Mesothelial cell of epicardium (in vitro differentiated cells): ENCODE measurements at places on chromosomes 16 and 17. TPM values are rescaled to one million over a fixed set of nuclear protein-coding genes. Genes with fewer than 3 reads are reported as not detected.

DNASE1L2 gene
- total RNA-seq, result 1.0 to 1.4 TPM (median 1.2 TPM) in 3 replicates

GRCh38 chr17:78933025-78933958, 8.1 kb upstream of the TIMP2 start:
- H3K27ac ChIP-seq, result peak overlapping the region; percentile 82
- H3K27me3 ChIP-seq, result no peaks in the 10 kb centered on the region
- no peak for DNase-seq
- peaks cover 27% of the 10 kb centered on the region for H3K4me1 ChIP-seq

FLYWCH1 gene
- total RNA-seq, result 25.9 to 29.4 TPM (median 29.0 TPM) in 3 replicates

CCL1 gene
- not detected in 3 replicates for total RNA-seq

GRCh38 chr17:57295526-57296023, 39.3 kb downstream of the MSI2 start:
- no peaks in the 10 kb centered on the region for H3K27me3 ChIP-seq
- H3K4me3 ChIP-seq, result peak overlapping the region; percentile 41
- H3K27ac ChIP-seq, result peak overlapping the region; percentile 97
- DNase-seq, result no peak
- peaks cover 29% of the 10 kb centered on the region for H3K36me3 ChIP-seq

DNA sequence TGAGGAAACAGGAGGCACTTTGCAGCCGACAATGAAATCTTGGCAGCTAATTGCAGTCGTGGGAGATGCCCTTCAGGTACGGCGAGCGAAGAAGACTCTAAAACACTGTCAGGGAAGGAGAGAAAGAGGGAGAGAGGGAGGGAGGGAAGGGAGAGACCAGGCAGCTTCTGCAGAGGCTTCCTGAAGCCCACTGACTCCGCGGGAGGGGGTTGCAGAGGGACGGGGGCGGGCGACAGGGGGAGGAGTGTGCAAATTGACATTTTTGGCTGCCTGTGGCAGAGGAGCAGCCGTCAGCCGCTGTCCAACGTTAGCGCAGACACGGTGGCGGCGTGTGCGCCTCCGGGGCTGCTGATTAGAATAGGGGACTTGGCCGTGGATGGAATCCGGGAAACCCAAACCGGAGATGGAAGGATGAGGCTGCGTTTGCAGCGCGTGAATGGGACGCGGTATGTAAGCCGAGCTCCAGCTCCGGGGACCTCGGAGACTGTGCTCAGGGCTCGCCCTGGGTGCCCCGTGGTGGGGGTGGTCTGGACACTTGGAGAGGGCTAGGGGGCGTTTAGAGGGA, 849.1 kb upstream of the RBFOX1 start:
- H3K4me3 ChIP-seq, result no peak overlapping the region
- DNase-seq, result no peak
- H3K27ac ChIP-seq, result no peak overlapping the region

GRCh38 chr17:7886227-7887037, 2.2 kb upstream of the CHD3 start:
- H3K36me3 ChIP-seq, result peaks cover 7% of the 10 kb centered on the region
- no peak overlapping the region for H3K27ac ChIP-seq
- H3K4me1 ChIP-seq, result peaks cover 6% of the 10 kb centered on the region

- peaks cover 89% of the 10 kb centered on the region for H3K27me3 ChIP-seq
- no peak overlapping the region for H3K27ac ChIP-seq
- DNase-seq, result peak; percentile 77
Measured at GRCh38 chr17:2749784-2750181, 331 bp upstream of the CCDC92B start.

GRCh38 chr16:4116325-4117249, at the start of gene ADCY9:
ADCY9 (minus strand) TSS chr16:4116442; CDS start chr16:4115442, 1,000 bp downstream.
- peak; percentile 81 for DNase-seq
- H3K4me3 ChIP-seq, result peak within 1 kb of the TSS; percentile 71
- peaks cover 36% of the 10 kb centered on the region for H3K4me1 ChIP-seq

DNA sequence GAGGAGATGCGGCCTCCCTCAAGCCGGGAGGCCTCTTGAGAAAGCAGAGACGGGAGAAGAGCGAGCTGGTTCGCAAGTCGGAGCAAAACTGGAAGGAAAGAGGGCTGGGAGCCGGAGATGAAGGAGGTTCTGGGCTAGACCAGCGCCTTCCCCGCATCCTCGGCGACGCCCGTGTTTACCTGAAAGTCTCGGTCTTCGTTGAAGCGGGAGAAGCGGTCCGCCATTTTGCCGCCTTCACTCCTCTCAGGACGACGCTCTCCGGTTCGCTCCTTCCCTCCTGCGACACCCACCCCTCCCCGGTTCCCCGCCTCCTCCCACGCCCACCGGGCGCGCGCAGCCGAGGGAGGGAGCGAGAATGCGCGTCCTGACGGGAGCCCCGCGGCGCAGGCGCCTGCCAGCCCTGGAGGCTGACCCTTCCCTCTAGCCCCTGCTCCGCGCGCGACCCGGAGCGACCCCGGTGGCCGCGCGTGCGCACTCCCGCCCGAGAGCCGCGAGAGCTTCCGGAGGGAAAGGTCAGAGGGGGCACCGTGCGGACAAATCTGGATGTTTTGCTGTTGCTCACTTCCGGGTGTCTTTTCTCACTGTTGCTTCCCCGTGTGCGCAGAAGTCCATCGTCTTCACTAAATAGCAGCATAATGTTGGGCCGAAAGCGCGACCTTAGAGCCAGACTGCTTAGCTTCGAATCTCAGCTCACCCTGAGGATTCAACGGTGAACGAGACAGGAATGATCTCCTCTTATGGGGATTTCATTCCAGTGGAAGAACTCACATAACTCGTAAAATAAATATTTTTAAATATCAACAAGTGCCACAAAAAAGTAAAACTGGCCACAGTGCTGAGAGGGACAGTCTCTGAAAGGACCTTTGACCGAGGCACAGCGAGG, at the start of gene GPATCH8:
Gene GPATCH8, minus strand, starts transcription at position 260 of the 883 bp plus-strand sequence. Its CDS starts 36 bp downstream, at position 224.
- peaks cover 26% of the 10 kb centered on the region for H3K4me1 ChIP-seq
- H3K27me3 ChIP-seq, result peaks cover 10% of the 10 kb centered on the region
- H3K36me3 ChIP-seq, result no peaks in the 10 kb centered on the region
- H3K4me3 ChIP-seq, result peak within 1 kb of the TSS; percentile 99
- DNase-seq, result peak; percentile 86

DNA sequence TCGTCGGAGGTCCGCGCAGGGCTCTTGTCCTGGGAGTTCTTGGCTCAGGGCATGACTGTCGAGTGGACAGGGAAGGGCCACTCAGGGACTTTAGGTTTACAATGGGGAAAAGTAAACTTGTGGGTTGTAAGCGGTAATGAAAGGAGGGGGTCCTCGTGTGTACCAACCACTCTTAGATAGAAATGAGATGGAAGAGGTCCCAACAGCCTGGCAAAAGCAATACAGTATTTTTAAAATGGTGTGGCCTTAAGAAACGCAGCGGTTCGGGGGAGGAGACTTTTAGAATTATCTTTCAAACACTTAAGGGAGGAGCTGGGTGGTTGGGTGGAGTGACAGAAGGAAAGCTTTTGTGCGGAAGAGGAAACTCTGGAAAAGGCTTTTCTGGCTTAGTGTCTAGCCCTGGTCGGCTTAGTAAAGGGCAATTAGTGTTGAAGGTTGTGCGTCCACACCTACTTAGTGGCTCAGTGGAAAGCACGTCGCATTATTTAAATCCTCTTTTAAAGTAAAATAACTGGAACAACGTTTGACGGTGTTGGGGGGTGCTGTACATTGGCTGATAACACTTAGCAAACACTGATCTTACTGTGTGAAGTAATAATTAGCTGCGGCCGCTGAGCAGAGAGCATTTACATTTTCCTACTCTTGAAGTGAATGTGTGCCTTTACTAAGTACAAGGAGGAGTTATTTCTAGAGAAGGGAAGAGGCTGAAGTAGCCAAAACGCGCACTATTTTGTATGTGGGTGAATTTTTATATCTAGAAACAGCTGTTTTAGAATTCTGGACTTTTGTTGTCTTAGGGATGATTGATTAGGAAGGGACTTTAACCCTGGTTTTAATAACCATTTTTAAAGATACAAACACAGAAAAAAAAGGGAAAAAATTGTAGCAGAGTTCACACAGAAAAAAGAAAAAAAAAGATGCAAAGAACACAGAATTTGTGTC, 1.0 kb downstream of the WSB1 start:
- H3K36me3 ChIP-seq, result no peaks in the 10 kb centered on the region
- DNase-seq, result no peak
- H3K4me1 ChIP-seq, result peaks cover 49% of the 10 kb centered on the region
- no peaks in the 10 kb centered on the region for H3K27me3 ChIP-seq
- peak overlapping the region; percentile 100 for H3K4me3 ChIP-seq

CD79B gene
- not detected in 3 replicates for total RNA-seq

- peaks cover 2% of the 10 kb centered on the region for H3K36me3 ChIP-seq
- H3K4me3 ChIP-seq, result no peak overlapping the region
- H3K27ac ChIP-seq, result no peak overlapping the region
- H3K27me3 ChIP-seq, result no peaks in the 10 kb centered on the region
- H3K4me1 ChIP-seq, result peaks cover 29% of the 10 kb centered on the region
Measured at GRCh38 chr17:72358465-72358864, 237.6 kb downstream of the SOX9 start.

DNA sequence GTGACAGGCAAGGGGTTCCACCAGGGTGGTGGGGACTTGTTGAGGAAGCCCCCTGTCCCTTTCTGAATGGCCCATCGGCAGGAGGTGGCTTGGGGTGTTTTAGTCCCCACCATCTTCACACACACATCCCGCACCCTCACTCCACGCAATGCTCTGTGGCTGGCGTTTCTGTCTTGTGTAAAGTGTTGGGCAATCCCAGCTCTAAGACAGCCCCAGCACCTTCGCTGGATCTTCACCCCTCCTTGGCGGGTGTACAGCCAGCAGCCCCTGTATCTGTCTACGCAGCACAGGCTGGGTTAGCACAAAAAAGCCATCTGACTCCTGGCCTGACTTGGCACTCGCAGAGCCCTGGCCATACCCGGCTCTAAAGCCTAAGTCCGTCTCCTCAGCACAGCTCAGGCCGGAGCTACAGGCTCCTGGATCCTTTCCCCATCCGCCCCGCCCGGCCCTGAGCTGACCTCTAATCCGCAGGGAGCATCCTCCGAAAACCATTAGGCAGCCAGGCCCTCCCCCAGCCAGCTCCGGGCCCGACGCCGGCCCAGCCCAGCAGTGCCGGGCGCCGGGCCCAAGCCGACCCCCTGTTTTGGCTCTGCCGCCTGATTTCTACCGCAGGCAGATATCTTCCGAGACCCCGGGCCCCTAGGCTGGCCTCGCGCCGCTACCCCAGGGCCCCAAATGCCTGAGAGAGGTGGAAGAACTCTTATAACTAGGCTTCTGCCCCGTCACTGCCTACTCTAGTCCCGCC, 42.4 kb upstream of the TAC4 start:
- H3K4me3 ChIP-seq, result no peak overlapping the region
- no peak overlapping the region for H3K27ac ChIP-seq
- peaks cover 33% of the 10 kb centered on the region for H3K27me3 ChIP-seq
- peaks cover 36% of the 10 kb centered on the region for H3K4me1 ChIP-seq

COPRS gene
- 27.6 to 29.4 TPM (median 28.4 TPM) in 3 replicates for total RNA-seq

FOXF1 gene
- total RNA-seq, result 1.9 to 2.6 TPM (median 1.9 TPM) in 3 replicates

DNA sequence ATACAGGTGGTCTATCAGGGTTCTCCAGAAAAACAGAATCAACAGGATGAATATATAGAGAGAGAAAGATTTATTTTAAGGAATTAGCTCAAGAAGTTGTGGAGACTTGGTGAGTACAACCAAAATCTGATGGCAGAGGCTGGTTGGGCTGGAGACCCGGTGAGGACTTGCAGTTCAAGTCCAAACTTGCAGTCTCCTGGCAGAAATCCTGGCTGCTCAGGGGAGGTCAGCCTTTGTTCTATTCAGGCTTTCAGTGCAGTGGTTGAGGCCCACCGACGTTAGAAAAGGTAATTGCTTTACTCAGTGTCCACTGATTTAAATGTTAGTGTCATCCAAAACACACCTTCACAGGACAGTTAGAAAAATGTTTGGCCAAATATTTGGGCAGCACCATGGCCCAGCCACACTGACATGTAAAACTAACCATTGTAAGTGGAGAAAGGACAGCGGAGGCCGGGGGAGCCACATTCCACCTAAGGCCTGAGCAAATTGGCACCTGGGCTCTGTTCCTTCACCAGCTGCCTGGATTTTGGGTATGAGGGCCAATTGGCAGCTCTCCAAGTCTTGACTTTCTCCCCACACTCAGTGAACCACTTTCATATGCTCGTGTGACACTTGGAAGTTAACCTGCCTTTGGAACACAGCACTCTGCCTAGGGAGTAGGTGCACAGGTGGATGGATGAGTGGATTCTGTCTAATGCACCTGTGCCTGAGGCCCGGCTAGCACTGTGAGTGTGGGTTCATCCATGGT, 54.7 kb downstream of the CACNG5 start:
- peaks cover 11% of the 10 kb centered on the region for H3K27me3 ChIP-seq
- H3K36me3 ChIP-seq, result no peaks in the 10 kb centered on the region
- H3K4me3 ChIP-seq, result no peak overlapping the region
- H3K4me1 ChIP-seq, result no peaks in the 10 kb centered on the region

- H3K4me1 ChIP-seq, result peaks cover 19% of the 10 kb centered on the region
- no peaks in the 10 kb centered on the region for H3K36me3 ChIP-seq
- DNase-seq, result peak; percentile 66
- no peak overlapping the region for H3K4me3 ChIP-seq
Measured at GRCh38 chr17:50169121-50169764, 3.4 kb downstream of the SGCA start.

DNA sequence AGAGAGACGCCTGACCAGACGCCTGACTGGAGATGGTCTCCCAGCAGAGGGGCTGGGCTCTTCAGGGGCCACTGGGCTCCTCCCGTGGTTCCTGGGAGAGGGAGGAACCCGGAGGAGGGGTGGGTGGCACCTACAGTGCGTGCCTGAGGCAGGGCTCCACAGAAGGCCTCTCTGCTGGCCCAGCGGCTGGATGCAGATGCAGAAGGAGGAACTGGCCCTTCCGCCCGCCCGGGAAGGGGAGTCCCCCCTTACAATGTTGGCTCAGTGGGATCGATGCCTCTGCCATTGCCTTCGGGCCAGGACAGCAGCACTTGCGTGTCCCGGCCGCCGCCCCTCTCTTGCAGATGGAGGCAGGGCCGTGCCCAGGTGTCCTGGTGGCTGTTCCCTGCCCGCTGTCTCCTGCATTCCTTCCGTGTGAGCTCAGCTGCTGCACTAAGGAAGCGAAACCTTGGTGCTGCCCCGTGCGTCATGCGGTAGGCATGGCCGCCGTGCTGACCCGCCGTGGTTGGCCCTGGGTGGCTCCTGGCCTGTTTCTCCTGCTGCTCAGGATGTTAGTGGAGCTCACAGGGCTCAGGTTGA, 15.1 kb downstream of the BAIAP2 start:
- no peaks in the 10 kb centered on the region for H3K36me3 ChIP-seq
- H3K4me1 ChIP-seq, result peaks cover 48% of the 10 kb centered on the region
- no peak for DNase-seq
- H3K27ac ChIP-seq, result no peak overlapping the region
- no peaks in the 10 kb centered on the region for H3K27me3 ChIP-seq
- H3K4me3 ChIP-seq, result no peak overlapping the region

NOG gene
- 13.2 to 13.7 TPM (median 13.4 TPM) in 3 replicates for total RNA-seq

- H3K4me1 ChIP-seq, result no peaks in the 10 kb centered on the region
- no peak overlapping the region for H3K4me3 ChIP-seq
- no peak overlapping the region for H3K27ac ChIP-seq
- H3K36me3 ChIP-seq, result no peaks in the 10 kb centered on the region
Measured at GRCh38 chr16:26721290-26721689, 345.4 kb upstream of the C16orf82 start.

ABCC12 gene
- total RNA-seq, result not detected in 3 replicates

GRCh38 chr16:69408475-69408874, 15.9 kb upstream of the CYB5B start:
- H3K4me3 ChIP-seq, result no peak overlapping the region
- H3K27ac ChIP-seq, result peak overlapping the region; percentile 26
- no peaks in the 10 kb centered on the region for H3K27me3 ChIP-seq
- DNase-seq, result no peak
- peaks cover 61% of the 10 kb centered on the region for H3K4me1 ChIP-seq
- H3K36me3 ChIP-seq, result no peaks in the 10 kb centered on the region

GFOD2 gene
- total RNA-seq, result 22.8 to 27.0 TPM (median 26.1 TPM) in 3 replicates
